ENCODE measurements at places on chromosomes 3 and 15. TPM values are rescaled to one million over a fixed set of nuclear protein-coding genes. Genes with fewer than 3 reads are reported as not detected.

COLQ gene
- 38.3 TPM for total RNA-seq

CXCR6 gene
- total RNA-seq, result 1.2 TPM

MESP2 gene
- not detected for total RNA-seq

SIN3A gene
- total RNA-seq, result 16.0 TPM

DNA sequence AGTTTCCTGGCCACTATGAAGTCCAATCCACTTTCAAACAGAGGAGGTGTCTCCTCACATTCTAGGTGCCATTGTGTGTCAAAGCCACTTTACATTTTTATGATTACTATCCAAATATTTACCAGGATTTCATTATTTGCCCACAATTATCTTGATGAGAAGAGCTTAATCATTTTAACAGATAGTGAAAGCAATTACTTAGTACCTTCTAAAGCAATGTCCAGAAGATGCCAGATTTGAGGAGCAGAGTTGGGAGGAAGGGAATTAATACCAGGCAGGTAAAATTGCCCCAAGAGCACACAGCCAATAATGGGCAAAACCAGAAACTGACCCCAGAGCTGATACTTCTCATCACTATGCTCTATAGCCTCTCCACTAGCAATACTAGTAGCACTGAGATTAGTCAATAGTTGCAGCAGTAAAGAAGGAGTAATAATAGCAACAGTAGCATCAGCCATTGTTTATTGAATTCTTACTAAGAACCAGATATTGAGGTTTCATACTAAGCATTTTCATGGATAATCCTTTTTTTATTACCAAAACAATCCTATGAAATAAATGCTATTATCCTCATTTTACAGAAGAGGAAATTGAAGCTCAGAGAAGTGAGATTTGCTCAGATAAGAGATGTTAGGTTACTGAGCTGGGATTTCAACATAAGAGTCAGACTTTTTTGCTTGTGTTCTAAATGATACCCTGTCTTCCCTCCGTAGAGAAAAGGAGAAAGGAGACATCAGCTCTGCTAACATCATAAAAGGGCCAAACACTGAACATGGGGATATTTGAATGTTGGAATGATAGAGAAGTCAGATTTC lies 509.3 kb upstream of the CFAP20DC start:
- H3K4me3 ChIP-seq, result no peak overlapping the region
- no peak overlapping the region for H3K27ac ChIP-seq
- H3K27me3 ChIP-seq, result no peaks in the 10 kb centered on the region
- no peaks in the 10 kb centered on the region for H3K36me3 ChIP-seq

GRCh38 chr3:101680466-101680865 lies 3.5 kb upstream of the ZBTB11 start:
- no peaks in the 10 kb centered on the region for H3K27me3 ChIP-seq
- H3K4me1 ChIP-seq, result peaks cover 38% of the 10 kb centered on the region
- DNase-seq, result no peak
- H3K36me3 ChIP-seq, result peaks cover 63% of the 10 kb centered on the region
- no peak overlapping the region for H3K27ac ChIP-seq

DNA sequence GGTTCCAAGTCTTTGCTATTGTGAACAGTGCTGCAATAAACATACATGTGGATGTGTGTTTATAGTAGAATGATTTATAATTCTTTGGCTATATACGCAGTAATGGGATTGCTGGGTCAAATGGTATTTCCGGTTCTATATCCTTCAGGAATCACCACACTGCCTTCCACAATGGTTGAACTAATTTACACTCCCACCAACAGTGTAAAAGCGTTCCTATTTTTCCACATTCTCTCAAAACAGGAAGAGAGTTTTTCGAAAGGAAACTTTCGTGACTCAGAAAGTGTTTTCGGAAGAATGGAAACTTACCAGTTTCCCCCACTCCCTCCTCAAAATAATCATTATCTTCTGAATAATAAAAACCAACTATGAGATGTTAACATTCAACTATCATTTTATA lies 205.8 kb downstream of the ALCAM start:
- H3K36me3 ChIP-seq, result no peaks in the 10 kb centered on the region
- DNase-seq, result no peak
- H3K4me1 ChIP-seq, result no peaks in the 10 kb centered on the region
- H3K4me3 ChIP-seq, result no peak overlapping the region
- no peak overlapping the region for H3K27ac ChIP-seq
- no peaks in the 10 kb centered on the region for H3K27me3 ChIP-seq

DNA sequence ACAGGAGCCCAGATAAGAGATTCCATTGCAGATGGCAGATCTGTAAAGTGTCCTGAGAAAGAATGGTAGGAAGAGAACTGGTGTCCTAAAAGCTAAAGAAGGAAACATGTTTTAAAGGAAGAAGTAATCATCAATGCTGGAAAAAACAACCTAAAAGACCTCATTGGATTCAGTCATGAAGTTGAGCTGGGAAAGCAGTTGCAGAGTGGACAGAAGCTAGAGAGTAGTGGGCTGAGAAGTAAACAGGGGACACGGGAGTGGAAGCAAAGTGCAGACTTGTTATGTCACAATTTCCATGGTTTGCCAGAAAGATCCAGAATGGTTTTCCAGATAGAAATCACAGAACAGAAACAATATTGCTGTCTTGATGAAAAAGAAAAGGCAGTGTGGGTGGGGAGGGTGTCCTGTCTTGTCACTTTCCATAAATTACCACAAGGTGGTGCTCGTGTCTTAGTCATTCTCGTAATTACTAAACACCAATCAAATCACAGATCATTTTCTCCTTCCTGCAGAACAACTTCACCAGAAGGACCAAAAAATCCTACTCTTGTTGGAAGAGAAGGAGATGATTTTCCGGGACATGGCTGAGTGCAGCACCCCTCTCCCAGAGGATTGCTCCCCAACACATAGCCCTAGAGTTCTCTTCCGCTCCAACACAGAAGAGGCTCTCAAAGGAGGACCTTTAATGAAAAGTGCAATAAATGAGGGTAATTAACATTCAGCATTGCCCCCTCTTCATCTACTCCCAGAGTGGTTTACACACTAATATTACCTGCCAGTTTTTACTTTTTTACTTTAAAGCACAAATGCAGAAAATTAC lies 64.5 kb downstream of the KLHL25 start:
- no peak for DNase-seq
- H3K36me3 ChIP-seq, result peaks cover 98% of the 10 kb centered on the region
- no peaks in the 10 kb centered on the region for H3K4me1 ChIP-seq

- no peak overlapping the region for H3K4me3 ChIP-seq
- H3K27me3 ChIP-seq, result no peaks in the 10 kb centered on the region
- no peak for DNase-seq
- H3K36me3 ChIP-seq, result no peaks in the 10 kb centered on the region
- no peak overlapping the region for H3K27ac ChIP-seq
Observed at GRCh38 chr15:34203936-34204335, 6.0 kb downstream of the KATNBL1 start.

- H3K27me3 ChIP-seq, result no peaks in the 10 kb centered on the region
- no peak for DNase-seq
- no peaks in the 10 kb centered on the region for H3K4me1 ChIP-seq
- H3K27ac ChIP-seq, result no peak overlapping the region
Observed at GRCh38 chr3:8903191-8903590, 60.1 kb downstream of the RAD18 start.

DNA sequence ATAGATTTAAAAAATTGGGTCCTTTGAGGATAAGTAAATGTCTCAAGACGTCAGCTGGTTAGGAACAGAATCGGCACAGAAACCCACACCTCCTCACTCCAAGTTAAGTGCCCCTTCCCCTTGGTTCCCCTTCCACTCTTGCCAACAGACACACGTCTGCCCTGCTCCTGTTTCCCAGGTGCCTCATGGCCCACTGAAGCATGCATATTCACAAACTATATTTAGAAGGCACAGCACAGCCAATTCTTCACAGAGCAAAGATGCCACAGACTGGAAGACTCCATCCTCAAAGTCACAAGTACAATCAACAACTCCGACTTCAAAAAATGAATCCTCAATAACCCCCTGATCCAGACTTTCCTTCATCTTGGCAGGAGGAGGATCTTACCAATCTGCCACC lies 295.4 kb upstream of the NR2F2 start:
- no peaks in the 10 kb centered on the region for H3K36me3 ChIP-seq
- no peak overlapping the region for H3K27ac ChIP-seq
- no peak for DNase-seq

DNA sequence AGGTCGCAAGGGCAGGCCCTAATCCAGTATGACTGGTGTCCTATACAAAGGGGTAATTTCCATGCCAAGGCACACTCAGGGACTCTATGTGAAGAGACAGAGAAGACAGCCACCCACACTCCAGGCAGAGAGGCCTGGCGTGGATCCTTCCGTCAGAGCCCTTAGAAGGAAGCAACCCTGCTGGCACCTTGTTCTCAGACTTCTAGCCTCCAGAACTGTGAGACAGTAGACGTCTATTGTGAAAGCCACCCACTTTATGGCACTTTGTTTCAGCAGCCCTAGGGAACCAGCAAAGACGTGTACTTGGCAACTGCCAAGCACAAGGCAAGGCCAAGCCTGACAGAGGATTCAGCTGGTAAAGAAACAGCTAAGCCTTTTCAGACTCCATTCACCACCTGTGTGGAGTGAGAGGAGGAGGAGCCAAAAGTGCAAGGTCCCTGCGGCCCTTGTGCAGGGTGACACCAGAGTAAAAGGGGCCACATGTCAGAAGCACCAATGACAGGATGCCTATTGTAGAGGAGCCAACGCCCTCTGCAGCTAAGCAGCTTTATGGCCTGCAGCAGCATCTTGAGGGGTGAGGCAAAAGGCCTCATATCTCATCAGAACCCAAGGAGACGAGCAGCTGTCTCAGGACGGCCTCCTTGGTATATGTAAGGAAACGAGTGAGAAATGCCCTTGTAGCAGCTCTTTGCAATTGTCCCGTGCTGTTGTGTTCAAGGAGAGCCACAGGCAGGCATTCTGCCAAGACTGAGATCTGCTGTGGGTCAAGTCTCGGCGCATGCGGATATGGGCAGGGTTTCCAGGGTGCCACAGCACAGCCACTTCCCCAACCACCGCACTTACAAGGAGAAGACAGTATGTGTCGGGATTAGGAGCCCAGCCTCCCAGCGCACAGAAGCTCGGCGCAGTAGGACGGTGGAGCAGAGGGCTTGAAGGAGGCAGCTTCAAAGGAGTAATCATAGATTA lies 121.5 kb upstream of the LIPC start:
- H3K27ac ChIP-seq, result no peak overlapping the region
- peaks cover 16% of the 10 kb centered on the region for H3K4me1 ChIP-seq
- H3K4me3 ChIP-seq, result no peak overlapping the region
- no peaks in the 10 kb centered on the region for H3K36me3 ChIP-seq
- peak; percentile 75 for DNase-seq
- H3K27me3 ChIP-seq, result no peaks in the 10 kb centered on the region

All from right atrium auricular region (tissue), 2 donors.